ENCODE measurements at places on chromosomes 5 and 9. TPM values are rescaled to one million over a fixed set of nuclear protein-coding genes. Genes with fewer than 3 reads are reported as not detected.

Gene ALDH1A1
- total RNA-seq = 61.3 TPM

Gene TMC1
- 0.29 TPM for total RNA-seq

Gene ZNF366
- total RNA-seq = 0.45 TPM

Gene PRDM12
- total RNA-seq = not detected

Gene GPR151
- total RNA-seq = not detected

Gene ZFP2
- total RNA-seq = 1.0 TPM

Gene DMRTA1
- 1.6 TPM for total RNA-seq

Gene PDE4D
- 53.7 TPM for total RNA-seq

Gene CDX1
- total RNA-seq = 498 TPM

Gene TMOD1
- 1.0 TPM for total RNA-seq

DNA sequence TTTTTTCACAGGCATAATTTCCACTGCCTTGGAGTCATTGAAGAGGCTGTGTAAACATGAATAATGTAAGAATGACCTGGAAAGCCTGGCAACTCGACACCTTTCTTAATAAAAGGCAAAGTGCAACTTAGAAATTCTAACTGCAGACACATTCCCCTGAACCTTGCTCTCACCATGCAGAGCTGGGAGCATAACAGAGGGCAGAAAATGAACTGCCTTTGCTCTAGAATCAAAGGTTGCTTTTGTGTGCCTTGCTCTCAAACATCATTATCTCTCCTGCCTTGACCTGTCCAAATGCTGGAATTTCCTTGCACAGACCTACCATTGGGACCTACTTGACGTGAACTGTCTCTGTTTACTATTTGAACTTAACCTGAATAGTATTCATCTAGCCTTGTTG lies 462.0 kb upstream of the ZNF462 start:
- DNase-seq = no peak

GRCh38 chr5:64930672-64931318 lies 162.1 kb downstream of the CWC27 start:
- DNase-seq = no peak

DNA sequence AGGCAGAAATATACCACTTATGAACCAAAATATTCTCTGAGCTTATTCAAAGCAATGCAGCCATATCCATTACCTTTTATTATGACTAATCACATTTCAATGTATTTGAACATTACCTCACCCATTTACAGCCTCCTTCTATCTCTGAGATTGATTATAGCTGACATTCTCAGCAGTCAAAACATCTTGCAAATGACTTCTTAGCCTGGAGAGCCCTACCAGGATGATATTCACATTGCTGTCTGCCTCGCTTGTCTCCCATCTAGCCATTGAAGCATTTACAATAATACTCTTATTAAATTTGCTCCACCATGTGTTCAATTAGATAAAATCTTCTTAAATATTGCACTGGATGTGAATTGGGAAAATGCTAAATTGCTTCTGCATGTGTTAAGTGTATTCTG lies 1879.9 kb upstream of the ACO1 start:
- DNase-seq = no peak

GRCh38 chr5:61333954-61334867 lies 2.2 kb downstream of the ZSWIM6 start:
- DNase-seq = no peak

DNA sequence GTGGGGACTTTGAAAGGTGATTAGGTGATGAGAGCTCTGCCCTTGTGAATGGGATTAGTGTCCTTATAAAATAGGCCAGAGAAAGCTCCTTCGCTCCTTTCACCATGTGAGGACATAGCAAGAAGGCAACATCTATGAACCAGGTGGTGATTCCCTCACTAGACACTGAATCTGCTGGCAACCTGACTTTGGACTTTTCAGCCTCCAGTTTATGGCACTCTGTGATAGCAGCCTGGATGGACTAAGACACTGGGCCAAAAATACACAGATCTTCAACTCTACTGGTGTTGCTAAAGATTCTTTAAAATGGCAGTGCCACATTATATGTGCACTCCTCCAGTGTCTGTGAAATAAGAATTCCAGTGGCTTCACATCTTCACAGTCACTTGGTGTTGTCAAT lies 41.2 kb upstream of the COL15A1 start:
- no peak for DNase-seq

- DNase-seq = no peak
These were observed 40.2 kb upstream of the IFNE start for GRCh38 chr9:21522348-21522747.

- DNase-seq = no peak
These were observed 215.2 kb upstream of the KLF4 start for GRCh38 chr9:107704774-107705173.

DNA sequence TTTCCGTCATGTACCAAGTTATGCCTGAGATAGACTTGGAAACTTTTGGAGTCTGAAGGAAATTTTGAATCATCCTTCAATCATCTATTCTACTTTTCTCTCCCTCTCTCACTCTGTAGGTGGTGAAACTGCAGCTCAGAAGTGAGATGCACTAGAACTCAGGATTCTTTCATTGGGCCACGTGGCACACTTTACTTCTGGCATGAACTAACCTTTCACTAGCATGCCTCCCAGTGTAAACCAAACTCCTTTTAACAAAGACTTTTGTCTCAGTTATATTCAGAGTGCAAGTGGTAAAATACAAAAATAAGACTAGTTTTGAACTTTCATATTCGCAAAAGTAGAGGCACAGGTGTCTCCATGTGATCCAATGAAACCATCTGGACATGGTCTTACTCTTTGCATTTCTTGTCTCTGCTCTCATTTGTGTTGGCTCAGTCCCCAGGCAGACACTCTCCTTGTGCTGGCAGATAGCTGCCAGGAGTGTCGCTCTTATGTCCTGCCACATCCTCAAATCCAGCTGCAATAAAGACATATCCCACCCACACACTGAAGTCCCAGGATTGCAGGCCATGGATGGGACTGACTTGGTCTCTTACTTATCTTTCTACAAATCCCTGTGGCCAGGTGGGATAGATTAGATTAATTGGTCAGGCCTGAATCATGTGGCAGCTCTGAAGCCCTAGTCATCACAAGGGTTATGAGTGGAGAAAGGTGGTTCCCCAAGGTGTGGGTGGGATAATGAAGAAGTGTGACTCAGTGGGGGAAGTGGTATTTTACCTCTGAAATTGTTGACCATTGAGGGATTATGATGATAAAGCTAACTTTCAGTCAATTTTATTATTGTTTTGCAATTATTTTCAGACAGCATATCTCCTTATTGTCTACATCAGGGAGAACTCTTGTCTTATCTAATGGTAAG lies 267.5 kb downstream of the GABRB2 start:
- DNase-seq = no peak

DNA sequence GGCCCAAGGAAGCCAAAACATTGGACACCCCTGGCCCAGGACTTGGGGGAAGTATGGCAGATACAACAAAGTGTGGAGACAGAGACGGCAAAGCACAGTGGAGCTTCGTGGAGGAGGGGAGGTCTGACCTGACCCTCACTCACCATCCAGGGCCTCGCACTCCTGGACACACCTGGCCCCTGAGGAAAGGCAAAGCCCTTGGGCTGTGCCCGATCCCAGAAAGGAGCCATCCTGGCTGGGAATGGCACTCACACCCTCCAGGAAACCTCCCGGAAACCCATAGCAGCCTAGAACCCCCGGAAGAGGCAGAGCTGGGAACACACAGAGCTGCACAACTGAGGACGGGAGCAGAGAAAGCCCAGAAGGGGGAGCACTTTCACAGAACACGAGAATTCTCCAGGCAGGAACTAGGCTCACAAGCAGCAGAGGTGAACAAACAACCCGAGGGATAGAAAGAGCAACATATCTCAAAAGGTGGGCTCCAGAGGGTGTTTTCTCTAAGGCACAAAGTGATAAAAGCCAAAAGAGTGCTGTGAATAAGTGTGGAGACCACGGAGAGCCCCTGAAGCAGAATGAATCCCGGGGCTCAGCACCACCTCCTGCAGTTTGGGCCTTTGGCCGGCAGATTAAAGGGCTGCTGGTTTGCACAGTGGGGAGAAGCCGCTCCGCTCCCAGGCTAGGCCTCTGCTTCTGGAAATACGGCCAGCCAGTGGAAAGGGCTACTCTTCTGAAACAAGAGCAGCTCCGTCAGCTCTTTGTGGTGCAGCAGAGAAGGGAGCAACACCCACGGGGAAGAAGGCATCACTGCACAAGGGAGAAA lies 108.2 kb downstream of the UBE2R2 start:
- DNase-seq = peak; percentile 48

DNA sequence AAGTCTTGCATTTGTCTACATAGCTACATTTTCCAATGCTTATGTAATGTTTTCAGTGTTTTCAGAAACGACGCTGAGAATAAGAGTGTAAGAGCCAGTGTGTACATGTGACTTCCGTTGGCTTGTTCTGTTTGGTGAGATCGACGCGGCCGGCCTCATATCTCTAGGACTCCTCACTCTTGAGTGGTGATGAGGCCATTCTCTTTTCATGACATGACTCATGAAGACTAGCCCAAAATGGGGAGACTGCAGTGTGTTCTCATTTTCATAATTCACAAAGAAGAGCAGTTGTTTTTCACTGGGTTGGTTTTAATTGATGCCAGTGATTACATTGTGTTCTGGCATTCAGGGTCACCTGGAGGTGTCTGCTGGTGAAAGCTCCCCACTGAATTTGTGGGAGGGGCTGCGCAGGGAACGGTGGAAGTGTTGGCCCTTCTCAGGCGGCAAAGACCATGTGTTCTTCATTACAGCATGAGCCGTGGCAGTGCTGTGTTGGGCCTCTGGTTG lies 131.5 kb upstream of the OTULINL start:
- DNase-seq = no peak

DNA sequence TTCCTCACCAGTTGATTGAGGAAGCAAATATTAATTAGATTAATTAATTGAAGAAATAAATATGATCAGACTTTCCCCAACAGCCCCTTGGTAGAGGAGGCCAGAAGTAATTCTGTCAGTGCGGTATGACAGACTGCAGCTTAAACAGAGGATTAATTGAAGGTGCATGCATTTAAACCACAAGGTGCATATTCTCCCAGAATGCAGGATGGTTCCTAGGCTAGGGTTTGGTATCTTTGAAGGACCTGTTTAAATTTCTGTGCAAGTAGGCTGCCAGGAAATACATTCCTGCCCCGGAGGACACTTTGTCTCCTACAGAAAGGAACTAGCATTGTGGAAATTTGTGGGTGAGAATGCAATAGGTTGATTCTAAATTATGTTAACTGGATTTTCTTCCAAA lies 50.5 kb upstream of the PALM2AKAP2 start:
- DNase-seq = no peak

DNA sequence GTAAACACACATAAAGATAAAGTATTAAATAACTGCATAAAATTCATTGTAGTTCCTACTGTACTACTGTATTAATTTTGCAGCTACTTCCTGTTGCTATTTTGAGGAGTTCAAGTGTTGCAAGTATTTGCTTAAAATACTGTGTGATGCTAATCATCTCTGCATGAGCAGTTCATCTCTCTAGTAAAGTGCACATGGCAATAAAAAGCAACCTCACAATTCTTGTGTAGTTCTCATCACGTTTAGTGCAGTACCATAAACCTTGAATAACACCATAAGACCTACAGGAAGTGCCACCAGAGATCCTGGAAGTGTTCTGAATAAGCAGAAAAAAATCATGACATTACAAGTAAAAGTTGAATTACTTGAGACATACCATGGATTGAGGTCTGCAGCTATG lies 34.6 kb downstream of the CPLANE1 start:
- no peak for DNase-seq

DNA sequence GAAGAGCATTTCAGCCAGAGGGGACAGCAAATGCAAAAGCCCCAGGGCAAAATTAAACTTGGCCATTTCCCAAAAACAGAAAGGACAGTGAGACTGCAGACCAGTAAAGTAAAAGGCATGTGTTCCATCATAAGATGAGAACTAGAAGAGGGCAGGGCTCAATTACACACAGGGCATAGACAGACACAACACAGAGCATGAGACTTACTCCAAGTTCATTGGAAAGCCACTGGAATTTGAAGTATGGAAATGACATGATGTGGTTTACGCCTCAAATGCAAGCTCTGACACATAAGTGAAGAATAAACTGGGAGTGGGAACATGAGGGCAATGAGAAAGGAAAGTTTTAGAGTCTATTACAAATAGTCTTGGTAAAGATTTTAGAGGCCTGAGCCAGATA lies 446.6 kb upstream of the GRIA1 start:
- DNase-seq = no peak

- peak; percentile 49 for DNase-seq
These were observed 21.8 kb upstream of the ANKRD18A start for GRCh38 chr9:38641985-38642864.

- peak; percentile 77 for DNase-seq
These were observed 30.7 kb downstream of the TRIP13 start for GRCh38 chr5:923281-923873.

DNA sequence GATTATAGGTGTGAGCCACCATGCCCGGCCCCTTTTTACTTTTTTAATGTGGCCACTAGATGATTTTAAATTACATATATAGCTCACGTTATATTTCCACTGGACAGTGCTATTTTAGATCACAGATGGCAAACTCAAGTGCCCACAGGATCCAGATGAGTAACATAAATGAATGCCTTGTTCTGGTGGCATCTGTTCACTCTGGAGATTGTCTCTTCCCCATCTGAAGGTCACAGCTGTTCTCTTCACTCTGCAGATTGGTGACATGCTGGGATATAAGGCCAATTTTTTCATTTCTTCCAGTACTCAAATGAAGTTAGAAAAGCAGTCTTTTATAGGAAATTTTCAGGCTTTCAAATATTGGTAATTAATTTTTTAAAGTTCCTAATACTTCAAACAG lies 160.1 kb downstream of the DOCK8 start:
- DNase-seq = no peak

- no peak for DNase-seq
These were observed 5.5 kb upstream of the VAV2 start for GRCh38 chr9:133997584-133997983.

Data from colonic mucosa (tissue), 4 donors.